ENCODE measurements at places on chromosomes 3 and 15. TPM values are rescaled to one million over a fixed set of nuclear protein-coding genes. Genes with fewer than 3 reads are reported as not detected.

Gene CHSY1
- polyA plus RNA-seq = 36.0 TPM

Gene CTXN2
- 0.06 TPM for polyA plus RNA-seq

Gene SMAD6
- polyA plus RNA-seq = 155 TPM

Gene MED12L
- polyA plus RNA-seq = 1.9 TPM

Gene SPTSSB
- polyA plus RNA-seq = 0.42 TPM

Gene VGLL3
- polyA plus RNA-seq = 0.29 TPM

Gene ROBO1
- 29.3 TPM for polyA plus RNA-seq

Gene C3orf22
- polyA plus RNA-seq = not detected

Gene IL17RE
- polyA plus RNA-seq = 1.2 TPM

Gene PFN2
- polyA plus RNA-seq = 152 TPM

Gene LRRC58
- 7.8 TPM for polyA plus RNA-seq

Gene IFT80
- 25.0 TPM for polyA plus RNA-seq

Gene AQR
- polyA plus RNA-seq = 14.7 TPM

Gene NR2E3
- polyA plus RNA-seq = not detected

Gene EBLN2
- polyA plus RNA-seq = 4.8 TPM

Gene TMEM44
- 19.2 TPM for polyA plus RNA-seq

Gene TRAT1
- not detected for polyA plus RNA-seq

Gene EPHA6
- not detected for polyA plus RNA-seq

Gene SCN5A
- polyA plus RNA-seq = 8.5 TPM

Gene CYP8B1
- polyA plus RNA-seq = not detected

Gene ITIH4
- polyA plus RNA-seq = 1.7 TPM

Gene ALCAM
- polyA plus RNA-seq = 22.8 TPM

Gene LIPC
- polyA plus RNA-seq = not detected

Gene C2CD4A
- polyA plus RNA-seq = not detected

Gene ZXDC
- 40.4 TPM for polyA plus RNA-seq

Gene GPR15
- polyA plus RNA-seq = not detected

Measured in cardiac muscle cell (in vitro differentiated cells and primary cell).